ENCODE measurements at places on chromosomes 12 and 14.

GRCh38 chr12:34599530-34600513 is 577.5 kb downstream of the ALG10 start:
- DNase-seq = no peak

- DNase-seq = no peak
These were observed 8.5 kb upstream of the BCL7A start for GRCh38 chr12:122013136-122013535.

GRCh38 chr12:80406253-80406652 is 37.8 kb upstream of the PTPRQ start:
- DNase-seq = no peak

DNA sequence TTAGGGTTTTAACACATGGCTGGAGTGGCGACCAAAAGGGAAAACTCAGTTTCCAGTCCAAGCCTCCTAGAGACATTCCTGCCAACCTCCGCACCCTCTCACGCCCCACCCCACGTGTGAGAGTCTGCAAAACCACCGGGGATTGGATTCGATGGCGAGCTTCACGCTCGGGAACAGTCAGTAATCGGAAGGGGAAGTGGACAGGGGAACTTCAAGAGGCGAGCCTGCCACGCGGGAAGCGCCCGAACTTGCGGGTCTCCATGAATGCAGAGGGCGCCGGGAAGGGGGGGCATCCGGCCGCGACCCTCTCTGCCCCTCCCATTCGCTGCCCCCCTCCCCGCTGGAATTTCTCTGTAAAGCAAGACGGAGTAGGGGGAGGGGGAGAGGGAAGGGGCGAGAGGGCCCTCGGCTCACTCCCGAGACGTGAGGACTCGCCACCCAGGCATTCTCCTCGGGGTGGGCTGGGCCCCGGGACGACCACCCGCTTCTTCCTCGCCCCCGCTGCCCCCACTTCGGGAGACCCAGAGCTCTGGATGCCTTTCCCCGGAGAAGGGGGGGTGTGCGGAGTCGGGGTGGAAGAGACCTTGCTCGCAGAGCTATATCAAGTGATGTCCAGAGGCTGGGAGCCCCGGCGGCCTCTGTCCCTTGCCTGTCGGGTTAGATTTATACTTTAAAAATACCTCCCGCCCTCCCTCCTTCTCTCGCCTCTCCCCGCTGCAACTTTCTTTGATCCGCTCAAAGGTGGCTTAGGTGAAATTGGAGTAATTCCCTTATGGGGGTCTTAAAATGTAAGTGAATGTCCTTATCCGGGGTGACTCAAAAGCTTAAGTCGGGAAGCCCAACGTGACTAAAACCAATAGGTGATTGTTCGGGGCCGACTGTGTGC is 2.5 kb upstream of the CCND2 start:
- peak; percentile 75 for DNase-seq

DNA sequence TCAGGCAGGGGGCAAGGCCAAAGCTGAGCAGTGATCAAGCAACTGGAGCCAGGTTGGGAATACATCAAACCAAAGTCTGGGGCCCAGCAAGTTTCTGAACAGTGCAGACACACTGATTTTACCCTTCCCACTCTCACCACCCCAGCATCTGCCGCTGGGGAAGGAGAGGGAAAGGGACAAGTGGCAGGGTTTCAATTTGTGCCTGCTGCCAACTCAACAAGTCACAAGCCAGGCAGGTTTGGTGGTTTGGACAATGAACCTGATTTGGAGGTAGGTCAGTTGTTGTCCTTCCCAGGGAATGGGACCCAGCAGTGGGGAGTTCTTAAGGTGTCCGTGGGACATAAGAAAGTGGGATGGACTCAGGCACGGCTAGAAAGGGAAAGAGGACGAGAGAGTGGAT is 151.9 kb upstream of the NOS1 start:
- DNase-seq = no peak

DNA sequence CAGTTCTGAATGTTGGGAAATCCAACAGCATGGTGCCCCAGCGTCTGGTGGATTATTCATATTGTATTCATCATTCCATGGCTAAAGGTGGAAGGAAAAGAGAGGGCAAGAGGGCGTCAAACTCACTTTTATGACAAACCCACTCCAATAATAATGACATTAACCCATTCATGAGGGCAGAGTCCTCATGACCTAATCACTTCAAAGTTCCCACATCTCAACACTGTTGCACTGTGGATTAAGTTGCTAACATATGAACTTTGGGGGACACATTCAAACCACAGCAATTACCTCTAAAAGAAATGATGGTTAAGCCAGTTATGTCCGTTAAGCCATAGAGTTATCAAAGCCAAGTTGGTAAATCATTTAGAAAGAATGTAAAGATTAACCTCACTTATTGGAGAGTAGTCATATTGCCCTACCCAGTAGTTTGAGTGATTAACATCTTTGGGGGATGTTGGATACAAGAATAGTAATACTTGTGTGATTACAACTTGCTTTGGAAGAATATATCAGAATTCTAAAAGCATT is 212.4 kb upstream of the FLRT2 start:
- no peak for DNase-seq

DNA sequence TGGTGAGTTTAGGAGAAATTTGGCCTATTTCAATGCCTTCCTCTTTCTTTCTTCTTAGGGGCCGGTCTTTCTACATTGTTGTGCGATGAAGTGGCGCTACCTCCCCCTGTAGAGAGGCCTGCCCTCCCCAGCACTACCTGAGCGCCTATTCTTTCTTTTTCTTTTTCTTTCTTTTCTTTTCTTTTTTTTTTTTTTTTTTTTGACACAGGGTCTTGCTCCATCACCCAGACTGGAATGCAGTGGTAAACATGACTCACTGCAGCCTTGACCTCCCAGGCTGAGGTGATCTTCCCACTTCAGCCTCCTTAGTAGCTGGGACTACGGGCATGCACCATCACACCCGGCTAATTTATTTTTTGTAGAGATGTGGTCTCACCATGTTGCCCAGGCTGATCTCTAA is 136.1 kb upstream of the MAX start:
- no peak for DNase-seq

DNA sequence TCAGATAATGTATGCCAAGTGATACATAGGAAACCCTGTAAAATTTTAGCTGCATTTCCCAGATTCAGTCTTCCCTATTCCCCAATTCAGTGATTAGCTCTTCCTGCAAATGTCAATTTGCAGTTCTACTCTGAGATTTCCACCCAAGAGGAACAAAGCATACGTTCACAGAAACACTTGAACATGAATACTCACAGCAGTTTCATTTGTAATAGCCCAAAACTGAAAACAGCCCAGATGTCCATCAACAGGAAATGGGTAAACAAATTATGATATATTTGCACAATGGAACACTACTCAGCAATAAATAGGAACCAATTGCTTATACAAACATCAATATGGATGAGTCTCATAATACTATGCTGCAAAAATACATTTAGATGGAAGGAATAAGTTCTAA is 194.2 kb downstream of the GXYLT1 start:
- DNase-seq = no peak

- DNase-seq = no peak
These were observed 519.7 kb upstream of the TBX3 start for GRCh38 chr12:115203701-115204100.

DNA sequence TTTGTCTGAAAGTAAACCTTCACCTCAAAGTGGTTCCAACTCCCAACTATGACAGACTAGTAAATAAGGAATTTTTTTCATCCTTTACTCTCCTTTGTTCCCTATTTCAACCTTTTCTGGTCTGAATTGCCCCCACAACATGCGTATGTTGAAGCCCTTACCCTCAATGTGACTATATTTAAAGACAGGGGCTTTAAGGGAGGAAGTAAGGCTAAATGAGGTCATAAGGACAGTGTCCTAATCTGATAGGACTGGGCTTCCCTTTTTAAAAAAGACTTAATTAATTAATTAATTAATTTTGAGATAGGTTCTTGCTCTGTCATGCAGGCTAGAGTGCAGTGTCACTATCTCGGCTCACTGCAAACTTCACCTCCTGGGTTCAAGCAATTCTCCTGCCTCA is 86.3 kb downstream of the VCPKMT start:
- DNase-seq = no peak

GRCh38 chr12:120473807-120474615 is 4.5 kb upstream of the SRSF9 start:
- no peak for DNase-seq

GRCh38 chr12:124273630-124274029 is 21.3 kb upstream of the RFLNA start:
- DNase-seq = peak; percentile 44

DNA sequence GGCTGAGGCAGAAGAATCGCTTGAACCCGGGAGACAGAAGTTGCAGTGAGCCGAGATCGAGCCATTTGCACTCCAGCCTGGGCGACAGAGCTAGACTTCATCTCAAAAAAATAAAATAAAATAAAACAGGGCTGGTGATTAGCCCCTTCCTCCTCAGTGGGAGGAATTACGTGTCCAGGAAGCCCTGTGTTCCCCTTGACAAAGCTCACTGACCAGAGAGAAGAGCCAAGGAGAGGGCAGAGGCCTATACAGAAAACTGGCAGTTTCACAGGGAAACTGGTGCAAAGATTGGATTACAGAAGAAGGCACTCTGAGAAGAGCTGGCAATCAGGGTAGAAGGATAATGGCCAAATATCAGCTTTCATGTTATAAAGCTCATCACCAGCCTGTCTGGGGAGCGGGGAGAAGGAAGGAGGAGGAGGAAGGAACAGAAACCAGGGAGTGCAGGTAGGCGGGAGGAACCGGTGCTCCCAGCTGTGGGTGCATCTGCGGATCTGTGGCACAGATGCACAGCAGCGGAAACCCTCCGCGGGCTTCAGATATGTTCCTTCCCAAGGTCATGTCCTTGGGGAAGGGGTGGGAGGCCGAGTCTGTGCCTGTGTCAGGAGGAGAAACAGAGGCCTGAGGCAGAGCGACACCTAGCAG is 6.7 kb downstream of the RAB15 start:
- DNase-seq = no peak

- DNase-seq = no peak
These were observed 99.2 kb downstream of the PHETA1 start for GRCh38 chr12:111269718-111270117.

- DNase-seq = no peak
These were observed 280.8 kb downstream of the RERGL start for GRCh38 chr12:17809206-17809605.

DNA sequence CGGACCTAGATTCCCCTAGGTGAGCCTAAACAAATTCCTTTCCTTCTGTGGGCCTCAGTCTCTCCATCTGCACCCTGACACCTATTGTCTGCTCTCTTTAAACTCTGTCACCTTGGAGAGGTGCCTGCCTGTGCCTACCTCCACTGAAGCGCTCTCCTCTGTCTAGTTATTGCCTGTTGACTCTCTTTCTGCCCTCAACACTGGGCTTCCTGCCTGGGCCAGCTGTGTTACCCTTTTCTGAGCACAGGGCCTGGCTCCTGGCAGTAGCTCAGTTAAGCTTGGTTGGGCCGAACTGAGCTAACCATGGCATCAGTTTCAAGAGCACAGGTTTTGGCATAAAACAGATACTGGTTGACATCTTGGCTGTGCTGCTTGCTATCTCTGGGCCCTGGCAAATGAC is 43.5 kb downstream of the PRMT8 start:
- no peak for DNase-seq

- DNase-seq = no peak
These were observed 270.4 kb downstream of the ADAMTS20 start for GRCh38 chr12:43281563-43281962.

- DNase-seq = no peak
These were observed 14.3 kb upstream of the ZFP36L1 start for GRCh38 chr14:68807148-68807600.

DNA sequence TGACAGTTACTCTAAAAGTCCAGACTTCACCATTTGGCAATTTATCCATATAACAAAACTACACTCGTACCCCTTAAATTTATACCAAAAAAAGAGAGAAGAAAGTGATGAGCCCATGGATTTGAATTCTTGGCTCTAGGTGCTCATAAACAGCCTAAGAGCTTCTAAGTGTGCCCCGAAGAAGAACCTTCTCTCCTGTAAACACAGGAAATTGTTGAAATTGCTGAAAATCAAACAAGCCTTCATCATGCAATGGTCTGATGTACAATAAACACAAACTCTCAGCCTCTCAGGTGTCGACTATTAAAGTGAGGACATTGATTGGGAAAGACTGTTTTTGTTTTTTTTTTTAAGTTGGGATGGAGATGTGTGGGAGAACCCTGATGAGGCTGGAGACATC is 21.8 kb downstream of the PDE6H start:
- DNase-seq = no peak

DNA sequence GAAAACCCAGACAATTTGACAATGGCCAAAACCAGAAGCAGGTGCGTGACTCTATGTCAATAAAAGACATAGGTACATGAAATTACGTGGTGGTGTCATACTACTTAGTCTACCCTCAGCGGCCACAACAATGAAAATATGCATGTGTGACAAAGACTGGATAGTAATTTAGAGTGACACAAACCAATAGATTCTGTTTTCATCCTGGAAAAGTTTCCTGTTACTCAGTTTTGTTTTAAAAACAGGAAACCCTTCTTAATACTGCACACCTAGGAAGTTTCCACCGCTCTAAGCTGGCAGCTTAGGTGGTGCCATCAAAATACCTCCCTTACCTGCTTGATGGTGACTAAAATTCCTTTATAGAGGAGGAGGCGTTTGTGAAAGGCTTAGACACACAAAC is 15.1 kb downstream of the POU6F1 start:
- no peak for DNase-seq

GRCh38 chr12:109962398-109962797 is 33.8 kb downstream of the GIT2 start:
- no peak for DNase-seq

- no peak for DNase-seq
These were observed 56.3 kb downstream of the FGD4 start for GRCh38 chr12:32455607-32456071.

DNA sequence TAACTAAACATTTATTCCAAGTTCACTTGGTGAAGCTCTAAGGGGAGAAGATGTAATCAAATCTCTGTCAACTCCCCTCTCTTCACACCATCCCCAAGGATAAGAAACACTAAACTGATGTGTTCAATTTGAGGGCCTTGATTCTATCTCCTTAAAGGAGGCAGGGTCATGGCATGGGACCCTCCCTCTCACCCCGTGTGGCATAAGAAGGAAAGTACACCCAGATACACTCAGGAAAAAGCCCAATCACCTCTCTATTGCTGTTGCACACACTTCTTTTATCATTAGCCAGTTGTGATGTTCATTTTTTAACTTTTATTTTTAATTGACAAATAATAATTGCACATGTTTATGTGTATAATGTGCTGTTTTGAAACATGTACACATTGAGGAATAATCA is 35.1 kb downstream of the WASHC3 start:
- no peak for DNase-seq

- no peak for DNase-seq
These were observed 52.9 kb downstream of the ANO6 start for GRCh38 chr12:45268672-45269411.

GRCh38 chr12:47098099-47098498 is 18.3 kb upstream of the AMIGO2 start:
- no peak for DNase-seq

- DNase-seq = no peak
These were observed 350.8 kb downstream of the SLC16A7 start for GRCh38 chr12:59946635-59947034.

- DNase-seq = peak; percentile 76
These were observed 1.0 kb upstream of the CAMKK2 start for GRCh38 chr12:121297435-121297991.

- DNase-seq = peak; percentile 88
These were observed 4.3 kb upstream of the CD9 start for GRCh38 chr12:6195665-6196535.
